AG08395 (cell line): ENCODE measurements at places on chromosomes 4 and X.
A peak's percentile ranks its signal among the peaks of the same experiment; 100 is the strongest.

DNA sequence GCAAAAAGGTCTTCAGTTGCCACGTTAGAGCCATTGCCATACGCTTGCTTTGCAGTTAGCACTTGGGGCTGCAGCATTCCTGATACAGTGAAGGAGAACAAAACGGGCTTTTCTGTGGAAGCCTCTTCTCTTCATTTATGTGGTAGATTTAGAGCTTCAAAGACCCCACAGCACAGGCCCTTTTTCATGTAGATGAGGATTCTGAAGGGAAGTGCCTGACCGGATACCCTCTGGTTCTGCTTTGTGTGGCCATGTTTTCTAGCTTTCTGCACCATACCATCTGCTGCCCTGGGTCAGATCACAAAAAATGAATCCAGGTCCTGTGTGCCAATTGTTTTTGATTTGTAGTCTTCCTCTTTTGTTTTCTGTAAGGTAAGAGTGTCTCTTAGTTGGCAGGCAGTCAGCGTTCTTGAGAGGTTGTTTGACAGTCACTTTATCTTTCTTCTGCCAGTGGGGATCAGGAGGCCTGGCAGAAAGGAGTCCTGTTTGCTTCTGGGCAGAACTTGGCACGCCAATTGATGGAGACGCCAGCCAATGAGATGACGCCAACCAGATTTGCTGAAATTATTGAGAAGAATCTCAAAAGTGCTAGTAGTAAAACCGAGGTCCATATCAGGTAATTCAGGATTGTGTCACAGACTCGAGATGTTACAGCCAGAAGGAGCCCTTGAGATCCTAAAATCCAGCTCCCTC lies 7.7 kb downstream of the LAP3 start:
- no peak for DNase-seq

GRCh38 chr4:19309378-19309777 lies 942.3 kb upstream of the SLIT2 start:
- DNase-seq, result peak; percentile 47

DNA sequence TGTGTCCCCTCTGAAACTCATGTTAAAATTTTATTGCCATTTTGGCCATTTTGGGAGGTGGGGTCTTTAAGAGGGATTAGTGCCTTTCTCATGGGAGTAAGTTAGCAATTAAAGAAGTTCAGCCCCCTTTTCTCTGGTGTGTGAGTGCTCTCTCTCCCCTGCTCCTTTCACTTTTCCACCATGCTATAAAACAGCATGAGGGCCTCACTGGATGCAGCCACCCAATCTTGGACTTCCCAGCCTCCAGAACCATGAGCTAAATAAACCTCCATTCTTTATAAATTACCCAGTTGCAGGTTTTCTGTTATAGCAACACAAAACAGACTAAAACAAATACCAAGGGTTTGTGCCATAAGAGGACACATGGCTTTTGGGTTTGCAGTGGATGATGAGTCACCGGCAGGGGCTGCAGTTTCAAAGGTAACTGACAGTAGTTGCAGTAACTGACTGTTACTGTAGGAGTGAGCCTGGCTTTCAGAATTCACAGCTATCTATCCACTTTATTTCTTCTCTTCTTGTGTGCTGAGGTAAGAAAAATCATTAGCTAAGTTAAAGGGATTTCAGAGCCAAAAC lies 121.5 kb downstream of the PPEF1 start:
- DNase-seq, result no peak

- DNase-seq, result peak; percentile 66
These were observed 9.0 kb upstream of the INTU start for GRCh38 chr4:127623797-127624083.

- DNase-seq, result peak; percentile 24
These were observed 43.0 kb downstream of the ENPEP start for GRCh38 chr4:110518889-110519490.
